Activated CD4-positive, alpha-beta T cell treated with anti-CD3 and anti-CD28 coated beads, Interleukin-2, amount 10 ng/mL, durations not matched to agents 7 days and 5 days (primary cell): ENCODE measurements at places on chromosomes 2 and 18. TPM values are rescaled to one million over a fixed set of nuclear protein-coding genes. Genes with fewer than 3 reads are reported as not detected.

GRCh38 chr18:43982582-43982981, 698.1 kb upstream of the SETBP1 start:
- H3K4me1 ChIP-seq = no peaks in the 10 kb centered on the region
- H3K27ac ChIP-seq = no peak overlapping the region
- no peak overlapping the region for H3K4me3 ChIP-seq
- no peak for DNase-seq
- no peaks in the 10 kb centered on the region for H3K36me3 ChIP-seq
- H3K27me3 ChIP-seq = no peaks in the 10 kb centered on the region

CFAP53 gene
- total RNA-seq = 0.56 TPM

MROH2A gene
- not detected for total RNA-seq

DNA sequence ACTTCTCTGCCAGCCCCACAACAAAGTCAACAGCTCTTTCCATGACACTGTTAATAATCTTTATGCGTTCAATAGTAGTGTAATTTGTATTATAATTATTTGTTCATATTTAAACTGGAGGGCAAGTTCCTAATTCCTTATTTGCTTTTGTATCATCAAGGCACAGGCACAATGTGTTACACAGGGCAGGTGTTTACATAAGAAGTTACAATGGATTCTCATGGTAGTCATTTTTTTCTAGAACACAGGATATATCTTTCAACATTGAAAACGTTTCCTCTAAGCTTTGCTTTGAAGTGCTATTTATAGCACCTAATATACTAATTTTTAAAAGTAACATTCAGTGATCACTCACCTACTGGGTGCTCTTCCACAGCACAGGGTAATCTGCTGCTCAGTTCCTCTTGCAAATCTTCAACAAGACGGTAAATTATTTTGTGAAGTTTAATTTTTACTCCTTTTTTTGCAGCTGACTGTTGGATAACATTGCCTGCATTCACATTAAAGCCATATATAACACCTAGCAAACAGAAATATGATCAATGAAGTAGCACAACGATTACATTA, 7.3 kb downstream of the RPS27A start:
- peaks cover 35% of the 10 kb centered on the region for H3K36me3 ChIP-seq
- no peaks in the 10 kb centered on the region for H3K27me3 ChIP-seq
- H3K4me1 ChIP-seq = peaks cover 20% of the 10 kb centered on the region
- no peak overlapping the region for H3K4me3 ChIP-seq
- DNase-seq = no peak
- H3K27ac ChIP-seq = no peak overlapping the region

GRCh38 chr2:158202161-158202815, 100.6 kb downstream of the UPP2 start:
- no peaks in the 10 kb centered on the region for H3K4me1 ChIP-seq
- no peak for DNase-seq
- no peak overlapping the region for H3K4me3 ChIP-seq
- peaks cover 14% of the 10 kb centered on the region for H3K27me3 ChIP-seq

DNA sequence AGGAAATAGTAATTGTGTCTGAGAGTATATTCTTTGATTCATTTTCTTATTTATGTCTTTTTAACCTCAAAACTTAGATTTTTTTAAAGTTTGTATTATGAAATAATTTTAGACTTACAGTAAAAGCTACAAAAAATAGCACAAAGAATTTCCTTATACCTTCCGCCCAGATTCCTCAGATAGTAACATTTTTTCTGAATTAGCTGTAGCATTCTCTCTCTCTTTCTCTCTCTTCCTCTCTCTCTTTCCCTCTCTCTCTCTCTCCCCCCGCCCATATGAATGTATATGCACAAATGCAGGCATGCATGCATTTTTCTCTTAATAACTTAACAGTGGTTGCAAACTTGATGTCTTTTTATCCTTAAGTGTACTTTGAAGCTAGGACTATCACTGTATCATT, 361.1 kb upstream of the NRP2 start:
- H3K27me3 ChIP-seq = peaks cover 7% of the 10 kb centered on the region
- DNase-seq = no peak
- no peaks in the 10 kb centered on the region for H3K4me1 ChIP-seq
- no peak overlapping the region for H3K27ac ChIP-seq
- no peaks in the 10 kb centered on the region for H3K36me3 ChIP-seq
- no peak overlapping the region for H3K4me3 ChIP-seq

OTOS gene
- not detected for total RNA-seq

- DNase-seq = no peak
- H3K27ac ChIP-seq = no peak overlapping the region
- H3K27me3 ChIP-seq = no peaks in the 10 kb centered on the region
- H3K4me3 ChIP-seq = no peak overlapping the region
- H3K36me3 ChIP-seq = no peaks in the 10 kb centered on the region
Measured at GRCh38 chr2:236348279-236348678, 84.1 kb upstream of the ASB18 start.

GRCh38 chr2:157244691-157245090, 12.8 kb upstream of the GALNT5 start:
- DNase-seq = no peak
- H3K27ac ChIP-seq = no peak overlapping the region
- H3K4me3 ChIP-seq = no peak overlapping the region
- H3K4me1 ChIP-seq = peaks cover 10% of the 10 kb centered on the region

CYP26B1 gene
- not detected for total RNA-seq

TMEM163 gene
- total RNA-seq = not detected

GRCh38 chr18:70154591-70155194, 50.8 kb downstream of the RTTN start:
- DNase-seq = no peak
- H3K4me3 ChIP-seq = no peak overlapping the region
- H3K36me3 ChIP-seq = peaks cover 36% of the 10 kb centered on the region
- H3K27me3 ChIP-seq = no peaks in the 10 kb centered on the region

FBXO36 gene
- total RNA-seq = 0.82 TPM

SANBR gene
- total RNA-seq = 11.6 TPM

SERPINB12 gene
- total RNA-seq = not detected

GRCh38 chr2:61328707-61329251, 142.1 kb downstream of the USP34 start:
- peaks cover 25% of the 10 kb centered on the region for H3K4me1 ChIP-seq
- no peaks in the 10 kb centered on the region for H3K27me3 ChIP-seq
- peak overlapping the region; percentile 61 for H3K27ac ChIP-seq
- H3K36me3 ChIP-seq = peaks cover 38% of the 10 kb centered on the region
- DNase-seq = no peak

DNA sequence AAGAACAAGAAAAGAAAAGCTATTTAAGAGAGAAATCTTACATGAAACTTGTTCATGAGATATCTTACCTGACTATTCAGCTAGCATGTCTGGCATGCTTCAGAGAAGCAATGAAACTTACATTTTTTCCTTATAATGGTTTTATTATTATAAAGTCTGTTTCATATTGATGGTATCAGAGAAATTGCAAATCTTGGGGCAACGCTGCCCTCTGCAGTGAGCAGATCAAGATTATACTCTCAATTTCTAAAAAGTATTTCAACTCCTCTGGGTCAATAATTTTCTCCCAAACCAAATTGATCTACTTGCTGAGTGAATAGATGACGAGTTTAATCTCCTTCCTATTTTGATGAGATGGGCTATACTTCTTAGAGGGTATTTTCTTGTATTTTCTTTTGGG, 235.6 kb downstream of the NUP35 start:
- DNase-seq = no peak
- H3K4me3 ChIP-seq = no peak overlapping the region
- H3K4me1 ChIP-seq = no peaks in the 10 kb centered on the region
- no peak overlapping the region for H3K27ac ChIP-seq
- no peaks in the 10 kb centered on the region for H3K36me3 ChIP-seq

GRCh38 chr18:32974421-32975162, 201.8 kb upstream of the KLHL14 start:
- no peak overlapping the region for H3K27ac ChIP-seq
- DNase-seq = no peak
- H3K27me3 ChIP-seq = peaks cover 2% of the 10 kb centered on the region

DNA sequence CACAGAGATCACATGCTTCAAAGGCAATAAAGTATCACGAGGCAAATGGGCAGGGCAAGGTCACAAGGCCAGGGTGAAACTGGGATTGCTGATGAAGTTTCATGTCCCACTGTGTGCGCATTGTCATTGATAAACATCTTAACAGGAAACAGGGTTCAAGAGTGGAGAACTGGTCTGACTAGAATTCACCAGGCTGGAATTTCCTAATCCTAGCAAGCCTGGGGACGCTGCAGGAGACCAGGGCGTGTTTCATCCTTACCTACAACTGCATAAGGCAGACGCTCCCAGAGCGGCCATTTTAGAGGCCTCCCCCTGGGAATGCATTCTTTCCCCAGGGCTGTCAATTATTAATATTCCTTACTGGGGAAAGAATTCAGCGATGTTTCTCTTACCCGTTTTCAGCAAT, 33.2 kb downstream of the PTPN4 start:
- peaks cover 45% of the 10 kb centered on the region for H3K36me3 ChIP-seq
- H3K27ac ChIP-seq = no peak overlapping the region
- no peak for DNase-seq

- no peak overlapping the region for H3K4me3 ChIP-seq
- H3K27ac ChIP-seq = no peak overlapping the region
- H3K4me1 ChIP-seq = peaks cover 14% of the 10 kb centered on the region
- no peaks in the 10 kb centered on the region for H3K36me3 ChIP-seq
- no peak for DNase-seq
- H3K27me3 ChIP-seq = no peaks in the 10 kb centered on the region
Measured at GRCh38 chr18:55251254-55251971, 292.2 kb upstream of the CCDC68 start.

DNA sequence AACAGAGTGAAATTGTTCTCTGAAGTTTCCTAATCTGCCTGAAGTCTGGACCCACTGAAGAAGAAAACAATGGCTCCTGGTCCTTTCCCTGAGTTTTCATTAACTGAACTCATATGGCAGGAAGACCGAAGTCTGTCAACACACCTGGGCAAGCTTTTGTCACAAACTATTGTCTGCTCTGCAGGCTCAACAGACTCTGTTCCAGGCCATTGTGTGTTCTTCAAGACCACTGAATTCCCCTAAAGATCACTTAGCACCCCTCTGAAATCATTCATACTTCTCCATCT, 6.6 kb upstream of the TMEM37 start:
- H3K4me3 ChIP-seq = no peak overlapping the region
- H3K4me1 ChIP-seq = no peaks in the 10 kb centered on the region
- no peaks in the 10 kb centered on the region for H3K36me3 ChIP-seq
- DNase-seq = no peak
- no peak overlapping the region for H3K27ac ChIP-seq

GRCh38 chr2:207683438-207683837, 28.0 kb upstream of the CCNYL1 start:
- no peaks in the 10 kb centered on the region for H3K36me3 ChIP-seq
- peaks cover 2% of the 10 kb centered on the region for H3K4me1 ChIP-seq
- H3K27me3 ChIP-seq = no peaks in the 10 kb centered on the region
- no peak overlapping the region for H3K4me3 ChIP-seq
- DNase-seq = no peak
- H3K27ac ChIP-seq = no peak overlapping the region

ITGB6 gene
- not detected for total RNA-seq

GRCh38 chr2:54054774-54055173, 60.6 kb upstream of the ACYP2 start:
- no peaks in the 10 kb centered on the region for H3K27me3 ChIP-seq
- H3K4me1 ChIP-seq = peaks cover 23% of the 10 kb centered on the region
- peaks cover 15% of the 10 kb centered on the region for H3K36me3 ChIP-seq
- no peak for DNase-seq
- H3K4me3 ChIP-seq = no peak overlapping the region

DNA sequence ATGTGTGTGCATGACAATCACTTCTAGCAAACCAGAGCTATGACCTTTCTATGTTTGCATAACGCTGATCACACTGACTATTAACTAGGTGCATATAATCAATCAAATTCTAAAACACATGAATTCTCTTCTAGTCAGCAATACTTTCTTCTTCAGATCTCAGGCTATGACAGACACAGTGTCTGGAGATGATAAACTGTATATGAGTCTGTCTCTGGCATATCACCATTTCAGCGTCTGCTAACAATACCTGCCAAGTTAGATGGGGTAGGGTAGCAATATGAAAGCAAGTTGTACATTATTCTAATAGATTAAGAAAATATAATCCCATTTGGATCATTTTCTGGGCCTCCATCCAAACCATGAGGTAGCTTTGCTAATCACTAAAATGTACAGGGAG, 354.2 kb upstream of the EPHA4 start:
- H3K4me1 ChIP-seq = no peaks in the 10 kb centered on the region
- no peaks in the 10 kb centered on the region for H3K27me3 ChIP-seq
- DNase-seq = no peak
- H3K36me3 ChIP-seq = no peaks in the 10 kb centered on the region

MC4R gene
- total RNA-seq = not detected

DNA sequence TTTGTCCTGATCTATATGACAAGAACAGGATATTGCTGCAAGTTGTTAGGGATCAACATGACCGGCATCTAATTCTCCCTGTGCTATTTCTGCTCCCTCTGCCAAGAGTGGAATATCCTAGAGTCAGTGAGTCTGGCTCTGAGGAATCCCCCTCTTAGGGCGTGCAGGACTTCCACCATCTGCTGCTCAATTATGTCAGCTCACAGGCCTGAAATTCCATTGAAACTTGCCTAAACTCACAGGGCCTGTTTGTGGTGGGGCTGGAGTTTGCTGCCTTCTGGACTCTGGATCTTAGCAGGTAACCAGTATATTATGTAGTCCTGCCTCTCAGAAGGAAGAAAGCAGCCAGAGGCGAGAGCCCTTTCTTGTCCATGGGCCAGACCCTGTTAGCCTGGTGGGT, 323.0 kb downstream of the TSN start:
- H3K27ac ChIP-seq = no peak overlapping the region
- no peaks in the 10 kb centered on the region for H3K27me3 ChIP-seq
- no peaks in the 10 kb centered on the region for H3K4me1 ChIP-seq
- DNase-seq = no peak
- H3K4me3 ChIP-seq = no peak overlapping the region
- H3K36me3 ChIP-seq = no peaks in the 10 kb centered on the region

DUSP19 gene
- total RNA-seq = 1.6 TPM

- H3K27me3 ChIP-seq = no peaks in the 10 kb centered on the region
- H3K36me3 ChIP-seq = peaks cover 50% of the 10 kb centered on the region
- peaks cover 8% of the 10 kb centered on the region for H3K4me1 ChIP-seq
- no peak overlapping the region for H3K27ac ChIP-seq
- H3K4me3 ChIP-seq = no peak overlapping the region
Measured at GRCh38 chr2:126699018-126699417, 43.1 kb downstream of the GYPC start.

IL1B gene
- total RNA-seq = not detected

LRRTM1 gene
- total RNA-seq = not detected

DNA sequence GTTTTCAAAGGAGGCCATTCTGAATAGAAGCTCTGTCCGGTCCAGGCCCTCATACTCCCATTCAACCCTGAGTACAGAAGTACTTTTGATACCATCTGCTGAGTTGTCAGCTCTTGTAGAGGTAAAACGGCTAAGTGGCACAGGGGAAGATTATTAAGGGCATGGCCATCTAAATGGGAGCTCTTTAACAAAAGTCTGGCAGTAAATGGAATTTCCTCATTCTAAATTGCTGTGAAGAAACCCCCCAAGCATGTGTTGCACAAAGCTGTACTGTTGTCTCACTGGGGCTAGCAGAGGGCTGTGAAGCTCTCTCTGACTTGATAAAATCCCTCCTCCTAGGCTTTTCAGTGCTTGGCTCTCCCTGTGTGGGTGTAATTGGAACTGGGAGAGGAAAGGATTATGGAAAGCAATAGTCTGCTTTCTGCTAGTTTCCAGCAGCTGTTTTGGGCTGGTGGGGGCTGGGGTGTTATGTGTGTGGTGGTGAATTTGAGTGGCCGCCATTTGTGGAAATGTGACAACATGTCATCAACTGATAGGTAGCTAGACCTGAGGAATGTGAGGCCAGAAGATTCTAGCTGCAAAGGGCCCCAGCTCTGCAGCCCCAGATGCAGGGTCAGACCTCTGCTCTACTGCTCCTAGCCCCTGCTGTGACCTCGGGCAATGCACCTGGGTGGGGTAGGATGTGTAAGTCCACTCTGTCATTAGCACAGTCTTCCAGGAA, 65.1 kb downstream of the MAP4K4 start:
- H3K36me3 ChIP-seq = peaks cover 9% of the 10 kb centered on the region
- H3K4me3 ChIP-seq = no peak overlapping the region
- DNase-seq = no peak
- no peak overlapping the region for H3K27ac ChIP-seq
- H3K27me3 ChIP-seq = no peaks in the 10 kb centered on the region
